ENCODE measurements at places on chromosomes 7 and 10. TPM values are rescaled to one million over a fixed set of nuclear protein-coding genes. Genes with fewer than 3 reads are reported as not detected.
A peak's percentile ranks its signal among the peaks of the same experiment; 100 is the strongest.

SPAG6 gene
- total RNA-seq, result not detected

ASB10 gene
- total RNA-seq, result not detected

DNA sequence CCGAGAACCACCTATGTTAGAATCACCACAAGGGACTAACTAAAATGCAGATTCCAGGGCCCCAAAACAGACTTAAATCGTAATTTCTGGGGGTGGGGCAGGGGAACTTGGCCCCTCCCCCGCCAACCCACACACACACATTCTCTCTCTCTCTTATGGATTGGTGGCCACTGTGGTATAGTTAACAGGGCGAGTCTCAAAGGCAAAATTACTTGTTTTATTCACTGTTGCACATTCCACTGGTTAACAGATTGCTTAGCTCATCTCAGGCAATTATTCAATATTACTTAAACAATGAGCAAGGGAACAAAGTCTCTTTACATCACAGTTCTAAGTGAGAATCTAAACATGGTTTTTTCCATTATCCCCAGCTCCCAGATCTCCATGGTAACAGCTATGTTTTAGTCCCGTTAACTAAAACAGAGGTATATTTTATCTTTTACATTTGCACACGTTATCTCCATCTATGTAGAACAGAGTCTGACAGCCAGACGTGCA, 38.5 kb downstream of the IGF2BP3 start:
- no peak for DNase-seq

DNA sequence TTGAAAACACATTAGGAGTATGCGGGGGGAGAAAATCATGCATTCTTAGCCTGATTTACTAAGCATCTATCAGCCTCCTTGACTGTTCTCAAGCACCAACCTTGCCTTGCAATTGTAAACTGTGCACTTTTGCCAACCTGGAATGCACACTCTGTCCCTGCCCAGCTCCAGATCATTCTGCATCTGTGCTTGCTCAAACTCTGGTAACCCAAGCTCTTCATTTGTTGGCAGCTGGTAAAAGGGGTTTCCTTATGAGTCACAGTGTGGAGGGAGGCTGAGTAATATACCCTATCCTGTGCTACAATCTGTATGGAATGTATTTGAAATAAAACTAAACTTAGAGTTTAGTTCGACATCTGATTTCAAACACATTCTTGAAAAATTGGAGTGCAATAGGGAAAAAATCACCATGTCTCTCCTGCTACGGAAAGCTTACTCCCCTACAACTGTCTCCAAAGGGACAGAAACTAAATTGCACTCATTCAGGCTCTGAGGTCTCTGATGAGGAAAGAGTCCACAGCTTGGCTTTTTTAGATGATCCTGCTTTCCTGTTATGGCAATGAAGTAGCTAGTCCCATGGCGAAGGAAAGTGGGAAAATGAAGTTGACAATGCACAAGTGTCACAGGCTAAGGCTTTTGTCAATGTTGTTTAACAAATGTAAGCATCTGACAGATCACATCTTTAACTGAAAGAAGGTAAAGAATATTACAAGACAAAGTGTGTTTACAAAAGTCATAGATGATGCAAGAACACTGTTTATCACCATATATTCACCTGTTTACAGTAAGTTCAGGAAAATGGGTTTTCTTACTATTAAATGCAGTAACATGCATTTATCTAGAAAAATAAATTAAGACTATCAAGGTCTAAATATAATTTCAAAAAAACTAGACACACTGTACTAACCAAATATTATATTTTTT, 61.9 kb downstream of the TES start:
- DNase-seq, result no peak

DNA sequence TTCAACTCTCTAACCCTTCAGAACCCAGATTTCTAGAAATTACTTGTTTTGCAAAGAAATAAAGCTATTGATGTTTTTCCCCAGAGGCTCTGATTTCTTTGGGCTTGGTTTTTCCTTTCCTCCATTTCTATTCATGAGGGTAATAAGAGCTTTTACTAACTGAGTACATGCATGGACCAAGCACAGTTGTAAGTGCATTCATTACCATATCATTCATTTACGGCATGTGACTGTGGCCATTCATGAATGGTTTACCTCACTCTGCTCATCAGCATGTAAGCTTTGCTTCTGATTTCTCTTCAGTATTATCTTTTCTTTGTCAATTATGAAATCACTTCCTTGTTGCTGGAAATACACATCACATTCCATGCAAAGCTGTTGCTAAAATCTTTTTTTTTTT, 42.4 kb downstream of the LAMB4 start:
- DNase-seq, result no peak

DNA sequence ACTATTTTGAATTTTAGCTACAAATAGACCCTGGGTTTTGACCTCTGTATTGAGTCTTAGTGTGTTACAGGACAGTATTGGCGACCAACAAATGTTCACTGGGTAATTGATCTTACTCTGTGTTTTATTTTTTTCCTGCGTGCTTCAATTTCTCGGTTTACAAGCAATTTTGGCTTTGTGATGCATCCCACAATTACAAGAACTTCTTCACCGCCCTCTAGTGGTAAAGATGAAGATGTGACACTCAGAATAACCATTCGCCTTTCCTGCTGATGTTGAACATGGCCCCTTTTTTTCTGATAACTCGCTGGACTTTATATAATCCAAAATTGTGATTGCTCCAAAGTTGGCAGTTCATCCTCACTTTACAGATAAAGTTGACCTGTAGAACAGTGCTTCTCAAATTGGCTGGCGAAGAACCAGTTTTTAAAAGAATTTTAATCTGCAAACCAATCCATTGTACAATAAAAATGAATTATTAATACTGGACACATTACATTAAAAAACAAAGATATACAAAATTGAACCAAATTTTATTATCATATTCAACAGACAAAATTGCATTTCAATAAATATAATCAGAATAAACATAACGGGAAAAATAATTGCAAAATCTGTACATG, 20.2 kb upstream of the SMC3 start:
- DNase-seq, result peak; percentile 70
